Glomerular endothelial cell (primary cell): ENCODE measurements at places on chromosomes 6 and 20. TPM values are rescaled to one million over a fixed set of nuclear protein-coding genes. Genes with fewer than 3 reads are reported as not detected.

DNA sequence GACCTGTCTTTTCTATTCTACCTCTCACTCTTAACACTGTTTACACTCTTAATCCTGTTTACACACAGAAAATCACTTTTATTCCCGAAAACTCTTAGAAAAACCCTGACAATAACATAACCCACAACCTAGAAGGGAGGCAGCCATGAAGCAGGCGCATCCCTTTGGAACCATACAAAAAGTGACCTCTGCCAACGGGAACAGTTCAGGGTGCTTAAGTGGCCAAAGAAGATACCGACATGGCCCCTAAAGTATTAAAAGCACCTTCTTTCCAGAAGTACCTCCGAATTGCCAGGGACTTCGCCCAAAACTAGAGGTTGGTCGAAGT lies 490 bp downstream of the MMUT start:
- DNase-seq: no peak

- no peak for DNase-seq
Observed at GRCh38 chr20:32535316-32535952, 49.7 kb downstream of the NOL4L start.

GRCh38 chr6:900716-901605 lies 208.0 kb upstream of the EXOC2 start:
- DNase-seq: no peak

DNA sequence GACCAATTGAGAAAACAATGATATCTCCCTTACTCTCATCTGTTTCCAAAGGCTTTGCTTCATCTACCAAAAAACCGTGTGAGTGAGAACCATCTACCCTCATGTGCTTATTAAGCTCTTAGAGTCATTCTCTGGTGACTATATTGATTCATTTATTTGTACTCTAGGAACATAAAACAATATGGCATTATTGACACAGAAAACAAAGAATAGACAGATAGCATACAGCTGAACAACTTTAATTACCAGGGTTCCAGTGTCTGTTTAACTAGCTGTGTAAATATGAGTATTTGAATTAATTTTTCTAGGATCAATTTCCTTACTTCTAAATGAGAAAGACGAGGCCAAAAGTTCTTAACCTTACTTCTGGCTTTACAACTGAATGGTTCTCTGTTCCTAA lies 31.3 kb upstream of the HEY2 start:
- no peak for DNase-seq

GRCh38 chr20:51667491-51667890 lies 100.7 kb downstream of the ATP9A start:
- no peak for DNase-seq

- DNase-seq: peak; percentile 44
Observed at GRCh38 chr6:84967389-84967788, 203.0 kb upstream of the TBX18 start.

DNA sequence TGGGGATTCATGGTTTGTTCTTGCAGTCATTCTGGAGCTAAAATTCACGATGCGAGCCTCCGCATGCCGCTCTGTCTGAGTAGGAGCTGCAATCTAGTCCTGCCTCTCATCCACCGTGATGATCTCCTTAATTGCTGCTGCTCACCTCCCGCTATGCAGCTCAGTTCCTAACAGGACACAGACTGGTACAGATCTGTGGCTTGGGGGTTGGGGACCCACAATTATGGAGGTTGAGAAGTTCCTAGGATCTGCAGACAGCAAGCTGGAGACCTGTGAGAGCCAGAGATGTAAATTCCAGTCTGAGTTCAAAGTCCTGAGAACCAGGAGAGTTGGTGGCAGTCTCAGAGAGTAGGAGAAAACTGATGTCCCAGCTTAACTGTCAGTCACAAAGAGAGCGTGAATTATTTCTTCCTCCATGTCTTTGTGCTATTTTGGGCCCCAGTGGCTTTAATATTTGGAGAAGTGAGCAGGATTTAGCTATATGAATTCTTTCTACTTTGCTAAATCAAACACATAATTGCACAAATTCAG lies 378.7 kb upstream of the MAN1A1 start:
- no peak for DNase-seq

DNA sequence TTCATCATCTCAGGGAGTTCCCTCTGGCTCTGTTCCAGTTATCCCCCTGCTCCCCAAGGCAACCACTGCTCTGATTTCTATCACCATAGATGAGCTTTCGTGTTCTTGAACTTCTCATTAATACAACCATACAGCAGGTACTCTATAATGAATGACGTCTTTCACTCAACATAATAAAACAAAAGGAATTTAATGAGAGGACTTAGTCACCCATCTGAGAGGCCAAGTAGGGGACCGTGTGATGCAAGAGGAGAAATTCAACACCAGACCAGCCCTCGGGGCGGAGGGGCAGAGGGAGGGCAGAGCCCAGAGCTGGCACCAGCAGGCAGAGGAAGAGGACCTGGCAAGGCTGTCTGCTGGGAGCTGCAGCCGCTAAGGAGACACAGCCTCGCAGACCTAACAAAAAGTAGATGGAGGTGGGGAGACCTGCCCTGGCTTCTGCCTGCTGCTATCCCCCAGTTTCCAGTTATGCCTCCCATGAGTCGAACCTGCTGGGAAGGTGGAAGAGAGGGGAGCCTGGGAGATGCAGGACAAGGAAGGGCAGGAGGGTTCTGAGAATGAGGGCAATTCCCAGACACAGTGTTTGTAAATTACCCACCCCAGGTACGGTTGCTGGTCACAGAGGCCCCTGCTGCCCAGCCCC lies 13.8 kb downstream of the CCN5 start:
- no peak for DNase-seq

DNA sequence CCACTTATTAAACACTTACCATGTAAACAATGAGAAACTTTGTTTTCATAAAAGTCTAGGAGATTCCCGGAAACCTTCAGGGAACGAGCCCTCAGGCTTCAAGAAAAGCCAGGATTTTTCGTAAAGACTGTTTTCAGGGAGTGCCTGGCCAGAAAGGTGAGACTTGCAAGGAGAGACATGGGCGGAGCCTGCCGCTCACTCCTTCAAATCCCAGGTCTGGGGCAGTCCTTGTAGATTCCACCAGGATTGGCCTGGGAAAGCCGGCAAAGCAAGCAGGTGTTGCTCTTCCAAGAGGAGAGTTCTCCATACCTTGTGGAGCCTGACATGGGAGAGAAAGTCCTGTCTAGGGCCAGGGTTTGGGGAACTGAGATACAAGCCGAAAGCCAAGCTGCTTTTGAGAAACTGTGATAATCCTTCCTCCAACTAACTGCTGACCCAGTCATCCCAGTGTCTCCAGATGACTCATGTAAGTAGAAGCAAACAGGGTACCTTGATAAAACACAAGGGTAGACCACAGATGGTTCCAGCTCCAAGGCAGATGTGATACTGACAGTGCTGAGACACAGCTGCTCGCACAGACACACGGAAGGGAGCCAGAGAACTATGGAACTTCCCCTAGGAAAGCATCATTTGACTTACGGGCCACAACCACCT lies 69.4 kb upstream of the NAA20 start:
- DNase-seq: no peak

DNA sequence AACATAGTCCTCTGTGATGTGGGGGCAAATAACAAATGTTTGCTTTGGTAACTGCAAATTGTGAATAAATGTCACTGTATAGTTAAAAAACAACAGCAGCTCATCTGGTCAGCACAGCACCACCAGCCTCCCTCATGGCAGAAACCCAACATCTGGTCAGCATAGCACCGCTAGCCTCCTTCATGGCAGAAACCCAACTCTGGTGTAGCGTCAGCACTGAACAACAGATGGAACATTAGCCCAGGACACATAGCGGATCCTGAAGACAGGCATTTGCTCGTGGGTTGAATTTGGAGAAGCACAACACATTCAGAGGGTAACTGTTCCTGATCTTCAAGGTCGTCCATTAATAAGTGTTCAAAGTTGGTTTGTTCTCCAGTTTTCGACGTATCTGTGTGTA lies 265.9 kb downstream of the DLL1 start:
- no peak for DNase-seq

DNA sequence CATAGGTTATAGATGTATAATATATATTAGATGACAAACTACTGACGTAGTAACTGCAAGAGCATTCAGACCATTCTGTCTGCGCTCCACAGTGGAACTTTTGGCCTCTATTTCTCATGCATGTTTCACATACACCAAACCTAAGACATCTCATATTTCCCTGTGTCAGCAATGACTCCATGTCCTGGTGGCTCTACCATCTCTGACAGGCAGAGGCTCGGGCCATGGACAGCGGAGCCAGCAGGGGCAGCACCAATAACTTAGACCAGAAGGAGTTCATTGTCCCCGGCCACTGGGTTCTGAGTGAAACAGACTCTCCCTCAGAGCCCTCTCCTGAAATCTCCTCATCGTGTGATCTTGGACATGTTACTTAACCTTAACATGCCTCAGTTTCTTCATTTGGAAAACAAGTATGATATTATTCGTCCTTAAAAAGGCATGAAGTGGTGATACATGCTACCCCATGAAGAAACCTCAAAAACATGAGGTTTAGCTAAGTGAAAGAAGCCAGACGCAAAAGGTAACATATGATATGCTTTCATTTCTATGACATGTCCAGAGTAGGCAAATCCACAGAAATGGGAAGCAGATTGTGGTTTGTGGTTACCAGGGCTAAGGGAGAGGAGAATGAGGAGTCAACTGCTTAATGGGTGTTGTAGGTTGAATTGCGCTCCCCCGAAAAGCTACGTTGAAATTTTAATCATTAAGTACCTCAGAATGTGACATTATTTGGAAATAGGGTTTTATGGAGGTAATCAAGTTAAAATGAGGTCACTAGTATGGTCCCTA lies 564.0 kb upstream of the JARID2 start:
- no peak for DNase-seq

GRCh38 chr20:11128220-11128718 lies 454.5 kb upstream of the JAG1 start:
- no peak for DNase-seq

DNA sequence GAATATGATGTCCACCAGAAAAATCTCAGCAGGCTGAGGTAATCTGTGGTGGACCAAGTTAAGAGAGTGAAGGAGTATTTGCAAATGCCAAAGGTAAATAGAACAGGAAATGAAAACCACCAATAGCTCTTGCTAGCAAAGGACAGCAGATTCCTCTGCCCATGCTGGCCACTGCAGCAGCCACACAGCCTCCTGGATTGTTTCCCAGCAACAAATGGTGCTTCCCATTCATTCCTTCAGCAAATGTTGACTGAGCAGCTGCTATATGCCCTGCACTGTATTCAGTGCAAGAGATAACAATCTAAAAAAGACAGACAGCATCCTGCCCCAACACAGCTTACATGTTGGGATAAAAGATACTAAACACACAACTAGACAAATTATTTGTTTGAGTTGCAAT lies 11.0 kb downstream of the ROS1 start:
- no peak for DNase-seq

SGK2 gene
- total RNA-seq: 4.4 TPM in 1 of 2 replicates, not detected in the other

TP53TG5 gene
- not detected in 2 replicates for total RNA-seq

DCBLD1 gene
- total RNA-seq: 33.9 and 38.6 TPM in 2 replicates

GATA5 gene
- total RNA-seq: not detected in 2 replicates

TRIM15 gene
- not detected in 2 replicates for total RNA-seq

COL12A1 gene
- total RNA-seq: 49.3 and 97.3 TPM in 2 replicates

SLPI gene
- not detected in 2 replicates for total RNA-seq

GPX5 gene
- not detected in 2 replicates for total RNA-seq
